ENCODE measurements at places on chromosomes 4 and X.

DNA sequence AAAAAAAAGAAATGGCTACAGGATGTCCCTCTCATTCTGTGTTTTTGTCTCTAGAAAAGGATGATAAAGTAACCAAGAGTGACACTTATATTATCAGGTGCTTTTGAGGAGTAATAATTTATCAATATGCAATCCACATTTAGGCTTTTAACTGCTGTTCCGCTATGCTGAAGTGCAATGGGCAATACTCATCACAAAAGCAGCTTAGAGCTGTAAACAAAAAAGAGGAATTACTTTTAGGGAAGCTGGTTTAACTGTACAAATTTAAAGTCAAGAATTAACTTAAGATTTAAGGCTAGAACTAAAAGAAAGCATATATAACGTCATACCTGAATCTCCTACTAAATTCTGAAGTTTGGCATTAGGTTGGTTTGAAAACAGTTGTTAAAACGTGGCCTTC, 93.5 kb upstream of the DDX3X start:
- DNase-seq: no peak

DNA sequence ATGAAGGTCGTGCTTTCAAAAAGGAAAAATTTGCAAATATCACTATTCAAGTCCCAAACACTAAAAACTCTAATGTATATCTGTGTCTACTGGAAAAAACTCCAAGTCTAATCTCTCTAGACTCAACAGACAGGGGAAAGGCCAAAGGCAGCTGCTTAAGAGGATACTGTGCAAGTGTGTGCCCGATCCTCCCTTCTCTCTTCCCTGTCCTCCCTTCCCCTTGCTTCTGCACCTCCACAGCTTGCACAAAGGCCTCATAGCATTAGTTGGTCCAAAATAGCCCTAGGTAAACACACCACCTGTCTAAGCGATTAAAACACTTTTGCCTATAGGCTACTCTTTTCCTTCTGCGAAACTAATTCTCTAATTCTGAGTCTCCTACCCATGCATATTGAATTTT, 10.6 kb downstream of the C4orf54 start:
- no peak for DNase-seq

- no peak for DNase-seq
Measured at GRCh38 chrX:70970482-70970995, 39.6 kb upstream of the SLC7A3 start.

GRCh38 chrX:133726211-133726630, 259.2 kb downstream of the GPC3 start:
- no peak for DNase-seq

GRCh38 chr4:6963139-6963611, 53.5 kb downstream of the TBC1D14 start:
- DNase-seq: no peak

DNA sequence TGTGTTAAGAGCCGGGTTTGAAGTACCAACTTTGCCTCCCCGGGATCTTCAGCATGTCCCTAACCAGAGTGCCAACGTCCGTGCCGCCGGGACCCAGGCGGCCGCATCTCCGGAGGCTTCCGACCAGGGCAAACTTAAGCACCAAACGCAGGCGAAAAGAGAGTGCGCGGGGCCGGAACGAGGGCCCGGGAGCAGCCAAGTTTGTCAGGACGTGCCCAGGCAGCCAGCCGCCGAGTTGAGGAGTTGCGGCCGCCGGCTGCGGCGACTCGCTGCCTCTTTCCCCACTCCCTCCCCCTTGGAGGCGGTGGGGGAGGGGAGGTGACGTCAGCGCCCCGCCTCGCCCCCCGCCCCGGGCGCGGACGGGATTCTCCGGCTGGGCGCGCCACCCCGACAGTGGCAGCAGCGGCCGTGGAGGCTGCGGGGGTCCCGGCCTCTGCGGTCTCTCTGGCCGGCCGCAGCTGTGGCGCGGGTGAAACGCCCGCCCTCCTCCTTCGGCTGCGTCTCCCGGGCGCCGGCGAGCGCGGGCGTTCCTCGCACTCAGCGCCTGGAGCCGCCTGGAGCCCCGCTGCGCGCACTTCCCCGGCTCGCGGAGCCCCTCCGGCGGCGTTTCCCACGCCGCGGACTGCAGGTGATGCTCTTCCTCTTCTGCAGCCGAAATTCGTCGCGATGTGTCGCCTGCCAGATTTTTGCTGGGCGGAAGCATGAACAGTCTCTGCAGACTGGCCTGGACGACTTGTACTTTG, 2.9 kb upstream of the FAT1 start:
- peak; percentile 10 for DNase-seq

DNA sequence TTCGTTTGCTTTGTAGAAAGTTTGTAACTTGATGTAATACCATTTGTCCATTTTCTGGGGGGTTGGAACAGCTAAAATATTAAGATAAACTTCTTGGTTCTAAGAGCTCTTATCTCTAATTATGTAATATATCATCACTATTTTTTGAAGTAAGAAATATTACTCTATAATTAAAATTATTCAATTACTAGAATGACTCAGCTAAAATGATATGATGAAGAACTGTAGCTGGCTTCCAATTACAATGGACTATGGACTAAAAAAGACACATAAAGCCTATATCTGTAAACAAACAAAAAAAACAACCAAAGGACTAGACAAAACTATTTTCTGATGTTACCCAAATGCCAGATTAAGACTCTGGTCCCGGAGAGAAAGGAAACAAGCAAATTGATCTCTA, 569.4 kb downstream of the PCDH18 start:
- no peak for DNase-seq
